Adrenal gland (tissue), 19 donors: ENCODE measurements at places on chromosomes 16 and 17. TPM values are rescaled to one million over a fixed set of nuclear protein-coding genes. Genes with fewer than 3 reads are reported as not detected.

- no peak for DNase-seq
These were observed 180.4 kb upstream of the IRX5 start for GRCh38 chr16:54750249-54750648.

TBC1D3G gene
- not detected for total RNA-seq

DNA sequence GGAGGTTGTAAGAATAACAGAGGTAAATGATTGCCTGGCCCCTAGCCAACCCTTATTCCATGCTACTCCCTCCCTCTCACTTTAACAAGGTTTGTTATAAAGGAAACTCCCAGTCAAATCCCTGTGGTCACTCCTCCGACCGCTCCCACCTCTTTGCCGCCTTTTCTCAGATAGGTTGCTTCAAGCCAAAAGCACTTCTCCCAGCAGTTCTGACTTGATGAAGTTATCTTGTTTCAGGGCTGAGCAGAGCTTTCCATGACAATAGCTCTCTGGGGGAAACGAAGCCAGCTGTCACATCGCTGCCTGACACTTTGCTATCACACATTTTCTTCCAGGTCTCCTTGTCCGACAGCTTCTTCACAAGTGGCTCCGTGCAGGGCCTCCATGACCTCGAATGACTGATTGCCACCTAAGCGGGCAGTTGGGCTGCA lies 278.6 kb downstream of the HAPSTR1 start:
- no peak for DNase-seq

TMEM204 gene
- 24.8 TPM for total RNA-seq

- DNase-seq: no peak
These were observed 43.9 kb downstream of the ZNF207 start for GRCh38 chr17:32393904-32394303.

DNA sequence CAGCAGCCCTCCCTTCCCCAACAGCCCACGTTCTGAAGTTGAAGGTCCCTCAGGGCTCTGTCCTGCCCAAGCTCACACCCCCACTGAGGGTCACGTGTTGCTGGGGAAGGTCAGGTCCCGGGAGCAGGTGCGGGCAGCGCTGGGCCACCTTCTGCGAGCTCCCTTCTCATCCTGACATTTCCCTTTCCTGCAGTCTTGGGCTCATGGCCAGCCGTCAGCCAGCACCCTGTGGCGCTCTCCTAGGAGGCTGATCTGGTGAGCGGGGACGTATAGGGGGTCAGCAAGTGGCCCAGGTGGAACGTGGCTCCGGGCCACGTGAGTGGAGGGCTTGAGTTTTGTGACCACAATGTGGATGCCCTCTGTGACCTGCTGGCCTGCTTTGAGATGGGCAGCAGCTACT lies 73.4 kb downstream of the RAP1GAP2 start:
- no peak for DNase-seq

DNA sequence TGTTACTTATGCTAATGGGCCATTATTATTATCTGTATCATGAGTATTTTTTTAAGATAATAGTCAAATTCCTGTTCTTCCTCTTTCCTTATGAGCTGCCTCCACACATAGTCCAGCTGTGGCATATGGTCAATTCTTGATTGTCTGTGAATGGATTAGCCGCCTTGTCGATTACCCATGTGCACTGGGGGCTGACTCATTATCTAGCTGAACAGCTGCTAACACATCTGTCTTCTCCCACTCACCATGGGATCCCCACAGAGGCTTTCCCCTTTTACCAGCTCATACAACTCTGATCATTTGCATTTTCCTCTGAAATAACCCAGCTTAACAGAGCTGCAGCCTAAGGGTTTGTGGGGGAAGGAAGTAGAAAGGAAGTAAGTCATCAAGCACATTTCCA lies 915.0 kb downstream of the CDH11 start:
- DNase-seq: no peak

DNA sequence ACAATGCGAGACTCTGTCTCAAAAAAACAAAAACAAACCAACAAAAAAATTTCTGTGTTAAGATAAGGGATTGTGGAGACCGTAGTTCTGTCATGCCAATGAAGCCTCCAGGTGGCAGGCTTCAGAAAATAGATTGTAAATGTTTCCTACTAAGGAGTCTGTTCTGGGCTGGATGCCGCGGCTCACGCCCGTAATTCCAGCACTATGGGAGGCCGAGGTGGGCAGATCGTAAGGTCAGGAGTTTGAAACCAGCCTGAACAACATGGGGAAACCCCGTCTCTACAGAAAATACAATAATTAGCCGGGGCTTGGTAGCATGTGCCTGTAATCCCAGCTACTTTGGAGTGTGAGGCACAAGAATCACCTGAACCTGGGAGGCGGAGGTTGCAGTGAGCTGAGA lies 4.4 kb upstream of the SNX29 start:
- peak; percentile 65 for DNase-seq

GRCh38 chr16:66935314-66936011 lies at the start of gene CES2:
TSS of gene CES2 (plus strand) at chr16:66935516. CDS start at chr16:66935636, 120 bp downstream.
- DNase-seq: peak; percentile 92
